ENCODE measurements at places on chromosomes 1 and 21. TPM values are rescaled to one million over a fixed set of nuclear protein-coding genes. Genes with fewer than 3 reads are reported as not detected.

- DNase-seq, result no peak
These were observed 4.2 kb upstream of the ANGPTL7 start for GRCh38 chr1:11184973-11185372.

- DNase-seq, result no peak
These were observed 4.5 kb upstream of the ZNF644 start for GRCh38 chr1:91026320-91026719.

DNA sequence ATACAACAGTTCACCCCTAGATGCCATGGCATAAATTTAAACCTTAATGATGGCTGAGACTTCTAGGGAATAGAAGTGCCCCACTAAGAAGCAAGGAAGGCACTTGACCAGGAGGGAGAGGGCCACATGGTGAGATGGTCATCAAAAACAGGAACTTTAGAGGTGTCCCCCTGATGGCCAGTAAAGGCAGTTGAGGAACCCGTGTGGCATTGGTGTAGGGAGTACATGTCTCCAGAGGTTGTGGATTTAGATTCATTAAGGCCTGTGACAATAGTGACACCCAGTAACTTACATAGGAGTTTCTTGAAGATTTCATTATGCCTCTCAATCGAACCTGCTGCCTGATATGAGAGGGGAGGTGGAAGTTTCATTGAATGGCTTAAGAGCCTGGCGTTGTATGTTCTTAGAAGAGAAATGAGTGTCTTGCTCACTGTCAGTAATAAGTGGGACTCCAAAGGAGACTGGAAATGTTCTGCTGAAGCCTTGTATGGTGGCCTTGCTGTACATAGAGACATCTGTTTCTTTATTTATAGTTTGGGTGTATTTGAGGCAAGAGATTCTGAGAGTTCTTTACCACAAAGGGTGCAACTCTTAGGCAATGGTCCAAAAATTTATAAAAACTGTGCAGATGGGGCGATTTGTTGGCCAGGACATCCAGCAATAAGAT is 27.9 kb downstream of the EDARADD start:
- DNase-seq, result no peak

The CLDN17 gene
- total RNA-seq, result not detected

- DNase-seq, result no peak
These were observed 15.1 kb downstream of the ZBTB8A start for GRCh38 chr1:32554288-32554687.

The S100A2 gene
- 0.27 TPM for total RNA-seq

The PPFIA4 gene
- under 0.01 TPM for total RNA-seq

GRCh38 chr1:61285371-61285885 is 203.1 kb downstream of the NFIA start:
- DNase-seq, result no peak

GRCh38 chr21:14757533-14758327 is 211.6 kb upstream of the SAMSN1 start:
- DNase-seq, result no peak

- DNase-seq, result peak; percentile 62
These were observed 15.9 kb downstream of the COL8A2 start for GRCh38 chr1:36109041-36109679.
